HepG2 (cell line): ENCODE measurements at places on chromosomes 5 and 9. TPM values are rescaled to one million over a fixed set of nuclear protein-coding genes. Genes with fewer than 3 reads are reported as not detected.

The FRMPD1 gene
- polyA plus RNA-seq, result not detected in 2 replicates

DNA sequence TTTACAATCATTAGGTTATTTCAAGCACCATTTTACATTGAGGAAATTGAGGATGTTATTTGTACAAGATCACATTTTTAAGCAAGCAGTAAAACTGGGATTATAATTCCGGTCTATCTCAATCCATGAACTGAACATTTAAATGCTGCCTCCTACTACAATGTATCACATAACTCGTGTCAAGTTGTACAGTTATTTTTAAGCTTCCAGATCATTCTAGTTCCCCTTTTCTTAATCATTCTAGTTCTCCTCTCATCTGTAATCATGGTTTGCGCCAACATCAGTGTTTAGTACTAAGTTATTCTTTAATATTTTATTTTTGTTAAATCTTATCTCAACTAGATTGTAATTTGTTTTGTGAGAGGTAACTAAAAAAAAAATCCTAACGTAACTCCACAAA, 2.4 kb upstream of the UHRF2 start:
- no peak for DNase-seq

- no peak for DNase-seq
Observed at GRCh38 chr9:105313238-105313637, 68.8 kb downstream of the SLC44A1 start.

DNA sequence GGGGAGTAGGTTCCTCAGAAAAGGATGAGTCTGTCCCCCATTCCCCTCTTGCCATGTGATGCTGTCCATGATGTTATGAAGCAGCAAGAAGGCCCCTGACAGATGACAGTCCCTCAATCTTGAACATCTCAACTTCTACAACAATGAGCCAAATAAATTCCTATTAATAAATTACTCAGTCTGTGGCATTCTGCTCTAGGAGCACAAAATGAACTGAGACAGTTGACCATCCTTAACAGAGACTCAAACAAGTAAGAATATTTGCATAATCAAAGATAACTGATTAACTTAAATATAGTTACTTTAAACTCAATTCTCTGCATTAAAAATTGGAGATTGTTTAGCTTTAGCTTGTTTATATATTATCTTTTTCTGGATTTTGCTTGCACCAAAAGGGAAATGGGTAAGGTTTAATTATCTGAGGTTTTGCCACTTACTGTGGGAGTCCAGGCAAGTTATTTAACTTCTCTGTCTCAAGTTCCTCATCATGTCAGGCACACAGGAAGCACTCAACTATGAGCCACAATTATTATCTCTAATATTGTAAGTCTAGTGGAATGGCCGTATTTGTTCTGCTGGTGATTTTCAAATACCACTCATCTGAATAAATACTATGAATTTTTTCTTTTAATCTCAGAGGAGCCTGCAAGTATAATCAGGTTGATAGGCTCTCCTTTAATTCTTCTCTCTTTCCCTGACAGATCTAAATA, 162.9 kb downstream of the TSSK1B start:
- DNase-seq, result no peak

GRCh38 chr5:143207563-143208364, 195.7 kb downstream of the NR3C1 start:
- DNase-seq, result no peak

The SLC34A3 gene
- 0.07 and 0.20 TPM in 2 replicates for polyA plus RNA-seq

The KCNMB1 gene
- not detected in 2 replicates for polyA plus RNA-seq

The CORO2A gene
- 12.9 and 15.3 TPM in 2 replicates for polyA plus RNA-seq

DNA sequence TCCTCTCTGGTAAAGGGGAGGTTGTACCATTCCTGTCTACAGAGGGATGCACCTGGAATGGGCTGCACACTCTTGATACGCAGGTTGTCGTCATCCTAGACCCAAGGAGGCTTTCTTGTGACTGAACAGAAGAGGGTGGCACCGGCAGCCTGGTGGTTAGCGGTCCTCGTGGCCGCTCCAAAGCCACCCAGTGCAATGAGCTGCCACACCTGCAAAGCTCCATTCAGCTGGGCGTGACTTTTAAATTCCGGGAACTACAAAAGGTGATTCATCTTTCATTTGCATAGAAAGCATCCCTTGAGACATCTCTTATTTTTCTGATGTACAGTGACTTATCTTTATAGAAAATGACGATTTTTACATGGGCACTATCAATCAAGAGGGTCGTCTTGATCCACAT, 286.1 kb upstream of the IRX1 start:
- no peak for DNase-seq

GRCh38 chr5:123599171-123599570, 87.2 kb downstream of the CSNK1G3 start:
- DNase-seq, result no peak

The UBE2QL1 gene
- polyA plus RNA-seq, result not detected in 2 replicates

- DNase-seq, result no peak
Observed at GRCh38 chr5:164747371-164747770, 1242.0 kb downstream of the MAT2B start.

DNA sequence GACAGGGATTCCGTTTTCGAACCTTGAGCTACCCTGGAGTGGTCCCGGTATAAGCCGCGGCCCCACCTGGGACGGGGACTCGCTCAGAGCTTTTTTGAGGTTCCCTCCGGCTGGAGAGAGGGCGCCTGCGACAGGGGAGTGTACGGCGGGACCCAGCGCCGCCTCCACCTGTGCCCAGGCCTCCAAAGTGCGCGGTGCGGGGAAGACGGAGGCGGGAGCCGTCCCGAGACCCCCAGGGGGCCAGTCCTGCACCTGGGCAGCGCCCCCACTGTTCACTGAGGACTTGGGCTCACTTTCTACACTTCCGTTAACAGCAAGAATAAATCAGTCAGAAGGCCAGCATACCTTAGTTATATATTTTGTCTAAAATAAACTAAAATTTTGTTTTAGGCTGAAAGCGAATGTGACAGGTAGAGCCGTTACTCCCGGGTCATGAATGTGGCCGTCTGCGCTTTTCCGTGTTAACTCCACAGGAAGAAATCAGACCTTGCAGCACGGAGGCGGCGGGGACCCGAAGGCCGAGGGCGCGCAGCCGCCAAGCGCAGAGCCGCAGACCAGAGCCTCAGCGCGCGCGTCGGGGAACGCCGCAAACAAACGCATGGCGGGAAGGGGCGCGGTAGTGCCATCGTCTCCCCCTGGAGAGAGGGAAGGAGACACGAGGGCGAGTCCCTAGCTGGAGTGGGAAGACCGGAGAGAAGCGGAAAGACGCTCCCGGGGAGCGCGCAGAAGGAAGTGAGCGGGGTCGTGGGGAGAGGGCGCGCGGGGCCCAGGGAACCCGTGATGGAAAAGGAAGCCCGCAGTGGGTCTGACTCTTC, 14.1 kb downstream of the TRIM7 start:
- DNase-seq, result no peak

GRCh38 chr5:1333986-1334385, 10.9 kb downstream of the CLPTM1L start:
- DNase-seq, result no peak

DNA sequence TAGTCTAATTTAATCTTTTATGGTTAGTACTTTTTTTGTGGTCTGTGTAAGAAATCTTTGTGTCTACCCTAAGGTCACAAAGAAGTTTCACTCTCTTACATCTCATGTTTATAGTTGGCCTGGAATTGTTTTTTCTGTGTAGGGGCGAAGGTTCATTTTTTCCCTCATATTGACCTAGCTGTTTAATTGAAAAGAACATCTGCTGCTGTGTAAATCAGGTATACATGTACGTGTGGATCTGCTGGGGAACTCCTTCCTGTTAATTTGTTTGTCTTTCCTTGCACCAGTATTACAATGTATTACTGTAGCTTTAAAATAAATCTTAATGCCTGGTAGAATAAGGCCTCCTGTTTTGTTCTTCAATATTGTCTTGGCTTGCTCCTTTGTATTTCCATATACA, 37.8 kb downstream of the EXOSC2 start:
- DNase-seq, result no peak

DNA sequence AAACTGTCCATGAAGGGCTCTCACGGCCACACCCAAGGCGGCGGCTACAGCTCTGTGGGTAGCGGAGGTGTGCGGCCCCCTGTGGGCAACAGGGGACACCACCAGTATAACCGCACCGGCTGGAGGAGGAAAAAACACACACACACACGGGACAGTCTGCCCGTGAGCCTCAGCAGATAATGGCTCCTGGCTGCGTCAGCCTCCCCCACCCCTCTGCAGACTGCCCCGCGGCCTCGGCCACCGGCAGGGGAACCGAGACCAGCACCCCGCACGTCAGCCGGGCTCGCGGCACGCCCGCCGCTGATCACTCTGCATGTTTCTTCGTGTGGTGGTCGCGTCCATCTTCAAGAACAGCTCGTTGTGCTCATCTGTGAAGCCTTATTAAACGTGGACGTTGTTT, 41.5 kb downstream of the TENT4A start:
- no peak for DNase-seq

- no peak for DNase-seq
Observed at GRCh38 chr5:115532517-115532916, 12.1 kb downstream of the FEM1C start.

The CD180 gene
- not detected in 2 replicates for polyA plus RNA-seq

The CTNND2 gene
- not detected in 2 replicates for polyA plus RNA-seq

- peak; percentile 18 for DNase-seq
Observed at GRCh38 chr9:95116002-95116807, 201.3 kb downstream of the FANCC start.

The C5orf63 gene
- 7.5 and 7.9 TPM in 2 replicates for polyA plus RNA-seq

- DNase-seq, result no peak
Observed at GRCh38 chr5:119752921-119753886, 123.8 kb downstream of the FAM170A start.

The ATOSB gene
- polyA plus RNA-seq, result 6.4 and 7.1 TPM in 2 replicates

The AMBP gene
- 2,580 and 3,919 TPM in 2 replicates for polyA plus RNA-seq

DNA sequence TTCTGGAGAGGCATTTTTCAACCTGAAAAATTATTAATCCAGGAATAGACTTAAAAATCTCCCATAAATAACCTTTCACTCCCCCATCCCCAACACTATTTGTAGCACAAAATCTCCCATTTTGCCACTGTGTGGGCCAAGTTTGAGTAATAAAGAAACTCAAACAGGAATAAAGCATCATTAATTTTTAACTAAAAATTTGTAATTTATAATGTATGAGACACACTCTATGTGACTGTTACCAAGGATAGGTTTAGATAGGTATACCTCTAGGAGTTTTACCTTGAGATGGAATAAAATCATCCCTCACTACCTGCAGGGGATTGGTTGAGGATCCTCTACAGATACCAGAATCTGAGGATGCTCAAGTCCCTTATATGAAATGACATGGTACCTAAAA, 30.1 kb downstream of the CHD1 start:
- no peak for DNase-seq

- DNase-seq, result no peak
Observed at GRCh38 chr9:38017149-38017884, 51.7 kb downstream of the SHB start.

The CAVIN4 gene
- polyA plus RNA-seq, result 0.54 and 0.59 TPM in 2 replicates

DNA sequence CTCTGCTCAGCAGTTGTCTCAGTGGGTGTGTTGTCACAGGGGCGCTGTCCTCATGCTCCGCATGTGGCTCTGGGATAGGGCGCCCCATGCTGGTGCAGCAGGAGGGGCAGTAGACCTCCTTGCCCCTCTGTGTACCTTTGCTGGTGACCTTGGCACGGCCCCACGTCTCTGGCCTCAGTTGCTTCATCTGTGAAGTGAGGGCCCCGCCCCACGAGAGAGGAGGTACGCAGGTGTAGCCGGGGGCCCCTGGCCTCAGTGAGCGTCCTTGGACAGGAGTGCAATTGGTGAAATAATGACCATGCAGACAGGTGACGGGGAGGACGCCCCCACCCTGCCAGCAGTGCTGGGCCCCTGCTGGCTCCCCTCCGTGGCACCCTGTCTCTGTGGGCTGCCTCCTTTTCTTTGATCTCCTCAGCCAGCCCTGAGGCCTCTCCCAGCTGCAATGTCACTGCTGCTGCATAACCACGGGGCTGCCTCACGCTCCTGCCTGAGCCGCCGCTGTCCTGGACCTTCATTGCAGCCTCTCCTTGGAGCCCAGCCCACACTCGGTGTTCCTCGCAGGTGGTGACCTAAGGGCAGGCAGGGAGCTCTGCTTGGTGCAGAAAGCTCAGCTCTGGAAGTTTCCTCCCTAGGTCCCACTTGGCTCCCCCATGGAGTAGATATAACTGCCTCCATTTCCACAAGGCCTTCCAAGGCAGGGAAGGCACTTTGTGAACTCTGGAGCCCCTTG, 57.3 kb downstream of the PHF2 start:
- DNase-seq, result no peak

DNA sequence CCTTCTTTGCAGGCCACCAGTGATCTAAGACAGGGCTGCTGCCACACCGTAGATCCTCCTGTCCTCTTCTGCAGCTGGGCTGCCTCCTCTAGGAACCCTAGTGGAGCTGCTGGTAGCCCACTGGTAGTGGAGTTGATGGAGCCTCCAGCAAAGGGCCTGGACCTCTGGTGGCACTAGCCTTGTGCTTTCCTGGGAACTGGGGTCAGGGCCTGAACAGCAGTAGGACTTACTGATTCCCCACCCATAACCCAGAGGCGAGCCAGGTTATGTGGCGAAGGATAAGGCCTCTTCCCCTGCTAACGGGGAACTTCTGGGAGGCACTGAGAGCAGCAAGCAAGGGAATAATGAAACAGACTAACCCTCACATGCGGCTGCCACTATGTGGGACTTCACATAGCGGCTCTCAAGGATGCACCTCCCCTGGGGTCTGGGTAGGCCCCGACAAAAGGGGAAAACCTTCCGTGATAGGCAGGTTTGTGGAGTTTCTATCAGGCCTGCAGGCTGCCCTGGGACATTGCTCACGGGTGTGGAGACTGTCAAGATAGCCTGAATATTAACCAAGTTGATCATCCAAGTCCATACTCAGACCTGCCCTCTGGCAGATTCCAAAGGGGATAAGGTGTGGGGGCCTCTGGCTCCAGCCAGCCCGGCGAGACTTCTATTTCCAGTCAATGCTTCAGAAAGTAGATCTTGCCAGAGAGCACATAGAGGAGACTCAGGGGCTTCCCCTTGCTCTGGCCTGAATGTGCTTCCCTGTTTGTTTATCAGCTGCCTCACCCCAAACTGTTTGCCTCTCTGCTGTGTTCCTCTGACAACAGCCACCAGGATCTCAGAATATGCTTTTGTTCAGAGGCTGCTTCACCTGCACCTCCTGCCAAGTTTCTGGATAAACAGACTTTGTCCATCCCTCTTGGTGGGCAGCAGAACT, 7.4 kb downstream of the SLC22A4 start:
- DNase-seq, result no peak

DNA sequence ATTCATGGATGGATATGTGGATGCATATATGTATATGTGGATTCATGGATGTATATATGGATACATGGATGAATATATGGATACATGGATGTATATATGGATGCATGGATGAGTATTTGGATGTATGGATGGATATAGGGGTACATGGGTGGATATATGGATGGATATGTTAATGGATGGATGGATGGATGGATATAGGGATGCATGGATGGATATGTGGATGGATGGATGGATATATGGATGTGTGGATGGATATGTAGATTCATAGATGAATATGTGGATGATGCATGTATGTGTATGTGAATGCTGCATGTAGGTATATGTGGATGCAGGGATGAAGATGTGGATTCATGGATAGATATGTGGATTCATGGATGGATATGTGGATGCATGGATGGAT, 53.4 kb upstream of the SYNPO start:
- DNase-seq, result no peak

The NR2F1 gene
- 59.7 and 76.5 TPM in 2 replicates for polyA plus RNA-seq

GRCh38 chr5:60248901-60249300, 355.4 kb upstream of the PDE4D start:
- no peak for DNase-seq
